Smooth muscle cell of trachea (primary cell): ENCODE measurements at places on chromosomes 13 and 19. TPM values are rescaled to one million over a fixed set of nuclear protein-coding genes. Genes with fewer than 3 reads are reported as not detected.

RNF113B gene
- not detected in 2 replicates for total RNA-seq

PRR20E gene
- not detected in 2 replicates for total RNA-seq

CIC gene
- total RNA-seq = 43.5 and 44.0 TPM in 2 replicates

FPR1 gene
- total RNA-seq = not detected in 2 replicates

PEX11G gene
- total RNA-seq = 4.3 and 7.1 TPM in 2 replicates

SERTM1 gene
- not detected in 2 replicates for total RNA-seq

FGF21 gene
- total RNA-seq = not detected in 2 replicates

BRSK1 gene
- total RNA-seq = 4.0 and 5.2 TPM in 2 replicates

LIM2 gene
- total RNA-seq = not detected in 2 replicates

TMEM255B gene
- 0.50 and 1.3 TPM in 2 replicates for total RNA-seq

C19orf67 gene
- 0.17 TPM in 1 of 2 replicates, not detected in the other for total RNA-seq

AXL gene
- 369 and 387 TPM in 2 replicates for total RNA-seq
